ENCODE measurements at places on chromosomes 16 and 17.

GRCh38 chr17:14301279-14302090 lies 604 bp downstream of the HS3ST3B1 start:
- no peak for DNase-seq

DNA sequence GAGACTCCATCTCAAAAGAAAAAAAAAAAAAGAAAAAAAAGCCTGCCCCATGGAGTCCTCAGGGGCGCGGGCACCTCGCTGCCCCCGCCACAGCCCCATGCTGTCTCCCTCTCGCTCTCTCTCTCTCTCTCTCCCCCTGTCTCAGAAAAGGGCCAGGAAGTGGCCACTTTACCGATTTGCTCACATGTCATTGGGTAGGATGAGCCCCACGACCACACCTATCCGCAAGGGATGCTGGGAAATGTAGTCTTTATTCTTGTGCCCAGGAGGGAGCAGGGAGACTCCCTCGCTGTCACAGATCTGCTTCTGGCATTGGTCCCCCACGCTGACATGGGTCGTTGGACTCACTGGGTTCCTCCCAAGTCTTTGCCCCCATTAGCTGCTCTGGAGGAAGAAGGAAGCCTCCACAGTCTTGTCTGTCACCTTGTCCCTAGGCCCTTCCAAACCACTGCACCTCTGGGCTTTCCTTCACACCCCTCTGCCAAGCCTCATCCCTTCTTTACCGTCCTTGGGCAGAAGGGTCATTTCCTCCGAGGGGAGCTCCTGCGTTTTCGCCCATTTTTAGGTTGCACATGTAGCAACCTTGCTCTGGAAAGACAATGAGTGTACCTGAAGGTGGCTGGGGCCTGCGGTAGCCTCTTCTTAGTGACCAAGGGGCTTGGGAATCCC lies 6.9 kb upstream of the GJD3 start:
- no peak for DNase-seq

DNA sequence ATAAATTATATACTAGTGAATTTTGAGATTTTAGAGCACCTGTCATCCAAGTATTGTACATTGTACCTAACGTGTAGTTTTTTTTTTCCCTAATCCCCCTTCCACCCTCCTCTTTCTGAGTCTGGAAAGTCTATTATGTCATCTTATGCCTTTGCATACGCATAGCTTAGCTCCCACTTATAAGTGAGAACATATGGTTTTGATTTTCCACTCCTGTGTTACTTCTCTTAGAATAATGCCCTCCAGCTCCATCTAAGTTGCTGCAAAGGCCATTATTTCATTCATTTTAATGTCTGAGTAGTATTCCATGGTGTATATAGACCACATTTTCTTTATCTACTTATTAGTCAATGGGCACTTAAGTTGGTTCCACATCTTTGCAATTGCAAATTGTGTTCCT lies 177.0 kb upstream of the C16orf82 start:
- no peak for DNase-seq

DNA sequence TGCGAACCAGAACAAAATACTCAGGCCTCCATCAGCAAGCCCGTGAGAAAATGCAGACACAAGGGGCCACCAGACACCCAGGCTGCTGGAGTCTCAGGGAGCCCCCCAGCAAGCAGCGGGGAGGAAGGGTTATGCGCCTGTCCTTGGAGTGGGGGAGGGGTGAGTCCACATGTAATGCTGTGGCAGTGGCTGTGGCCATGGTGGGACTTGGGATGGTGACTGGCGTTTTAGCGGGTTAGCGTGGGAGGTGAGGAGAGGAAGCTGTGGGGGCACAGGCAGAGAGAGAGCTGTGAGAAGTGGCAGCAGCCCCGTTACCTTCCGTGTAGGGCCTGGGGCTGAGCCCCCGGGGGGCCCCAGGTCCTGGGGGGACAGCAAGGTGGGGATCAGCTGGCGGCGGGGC lies 58.3 kb downstream of the SRCIN1 start:
- DNase-seq = no peak

DNA sequence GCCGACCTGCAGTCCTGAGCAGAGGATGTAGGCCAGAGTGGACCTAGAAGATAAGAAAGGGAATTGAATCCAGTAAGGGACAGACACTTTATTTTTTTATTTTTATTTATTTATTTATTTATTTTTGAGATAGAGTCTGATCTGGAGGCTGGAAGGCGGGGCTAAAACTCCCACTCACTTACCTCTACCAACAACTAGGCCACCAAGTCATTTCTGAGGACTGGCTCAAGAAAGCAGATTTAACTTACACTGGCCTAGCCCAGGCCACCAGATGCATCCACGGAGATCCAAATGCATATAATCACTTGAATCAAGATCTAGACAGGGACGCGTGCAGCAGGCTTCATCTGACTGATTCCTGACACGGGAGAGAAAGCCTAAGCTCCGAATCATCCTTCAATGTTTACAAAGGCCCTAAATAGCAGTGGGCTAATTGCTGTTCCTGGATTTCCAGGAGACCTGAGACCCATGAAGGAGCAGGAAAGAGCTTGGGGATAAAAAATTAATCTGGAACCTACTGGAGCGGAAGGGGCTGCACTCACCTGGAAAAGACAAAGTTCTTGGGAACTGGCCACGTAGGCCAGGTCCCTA lies 1.1 kb upstream of the ALOX12 start:
- DNase-seq = no peak

DNA sequence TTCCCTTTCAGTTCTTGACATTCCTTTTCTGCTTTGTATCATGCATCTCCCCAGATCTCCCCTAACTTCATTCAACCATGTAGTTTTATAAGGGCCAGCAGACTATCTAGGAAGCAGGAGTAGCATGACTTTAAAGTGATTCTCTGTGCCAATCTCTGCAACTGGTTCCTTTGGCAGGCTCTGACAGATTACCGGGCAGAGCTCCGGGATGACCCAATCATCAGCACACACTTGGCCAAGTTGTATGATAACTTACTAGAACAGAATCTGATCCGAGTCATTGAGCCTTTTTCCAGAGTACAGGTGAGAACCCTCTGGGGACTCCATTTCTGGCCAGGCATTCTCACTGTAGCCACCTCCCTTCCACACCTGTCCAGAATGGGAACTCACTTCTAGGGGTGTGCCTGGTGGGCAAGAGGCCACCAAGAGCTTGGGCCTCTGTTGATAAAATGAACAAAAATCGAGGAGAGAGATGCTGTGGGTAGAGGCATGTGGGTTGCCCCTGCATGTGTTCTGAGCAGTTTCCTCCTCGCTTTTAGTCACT lies 7.6 kb upstream of the CDK5R1 start:
- DNase-seq = no peak

GRCh38 chr17:74009056-74009625 lies 194.3 kb upstream of the RPL38 start:
- no peak for DNase-seq

- DNase-seq = no peak
These were observed 2.5 kb downstream of the AQP8 start for GRCh38 chr16:25219070-25219737.

DNA sequence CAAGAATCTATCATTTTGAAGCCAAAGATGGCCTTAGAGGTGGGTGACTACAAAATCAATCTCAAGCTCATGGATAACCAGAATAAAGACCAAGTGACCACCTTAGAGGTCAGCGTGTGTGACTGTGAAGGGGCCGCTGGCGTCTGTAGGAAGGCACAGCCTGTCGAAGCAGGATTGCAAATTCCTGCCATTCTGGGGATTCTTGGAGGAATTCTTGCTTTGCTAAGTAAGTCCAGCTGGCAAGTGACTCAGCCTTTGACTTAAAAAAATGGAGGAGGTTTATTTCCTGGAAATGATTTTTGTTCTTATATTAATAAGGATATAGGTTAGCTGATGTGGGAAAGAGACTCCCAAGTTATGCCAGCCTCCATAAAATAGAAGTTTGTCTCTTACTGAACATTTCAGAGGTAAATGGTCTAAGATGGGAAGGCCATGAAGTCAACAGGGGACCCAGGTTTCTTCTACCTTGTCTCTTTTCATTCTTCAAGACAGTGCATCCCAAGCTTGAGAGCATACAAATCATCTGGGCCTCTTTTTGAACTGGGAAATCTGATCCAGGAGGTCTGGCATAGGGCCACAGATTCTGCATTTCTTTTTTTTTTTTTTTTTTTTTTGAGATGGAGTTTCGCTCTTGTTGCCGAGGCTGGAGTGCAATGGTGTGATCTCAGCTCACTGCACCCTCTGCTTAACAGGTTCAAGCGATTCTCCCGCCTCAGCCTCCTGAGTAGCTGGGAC lies 19.8 kb upstream of the TANGO6 start:
- DNase-seq = no peak

GRCh38 chr16:48609652-48610029 lies 339 bp downstream of the N4BP1 start:
- DNase-seq = peak; percentile 46

DNA sequence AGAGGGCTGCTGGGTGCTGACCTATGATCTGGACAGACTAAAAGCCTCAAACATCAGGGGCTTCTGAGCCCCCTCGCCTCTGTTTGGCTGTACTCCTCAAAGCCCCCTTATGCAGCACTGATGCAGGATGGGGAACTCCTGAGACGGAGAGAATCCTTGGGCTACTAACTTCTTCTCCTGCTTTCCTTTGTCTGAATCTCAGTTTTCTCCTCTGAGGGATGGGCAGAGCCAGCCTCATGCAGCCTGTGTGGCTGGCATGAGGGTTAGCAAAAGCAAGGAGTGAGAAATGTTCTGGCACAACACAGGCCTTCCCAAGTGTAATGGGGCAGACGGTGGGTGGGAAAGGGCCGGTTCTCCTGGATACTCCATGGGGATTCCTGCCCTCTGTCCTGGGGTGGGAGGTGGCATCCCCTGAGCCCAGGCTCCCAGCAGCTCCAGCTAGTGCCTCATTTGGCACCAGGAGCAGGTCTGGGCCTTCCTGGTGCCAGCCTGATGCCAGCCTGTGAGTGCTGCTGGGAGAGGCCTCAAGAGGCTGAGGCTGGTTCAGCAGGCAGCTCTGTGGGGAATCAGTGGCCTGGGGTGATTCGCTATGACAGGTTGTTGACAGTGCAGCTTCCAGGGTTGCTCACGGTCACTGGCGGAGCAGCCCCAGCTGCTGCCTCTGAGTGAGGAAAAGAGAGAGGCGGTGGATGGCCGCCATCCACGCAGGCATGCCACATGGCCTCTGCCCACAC lies 4.0 kb upstream of the BRD7 start:
- DNase-seq = peak; percentile 31

DNA sequence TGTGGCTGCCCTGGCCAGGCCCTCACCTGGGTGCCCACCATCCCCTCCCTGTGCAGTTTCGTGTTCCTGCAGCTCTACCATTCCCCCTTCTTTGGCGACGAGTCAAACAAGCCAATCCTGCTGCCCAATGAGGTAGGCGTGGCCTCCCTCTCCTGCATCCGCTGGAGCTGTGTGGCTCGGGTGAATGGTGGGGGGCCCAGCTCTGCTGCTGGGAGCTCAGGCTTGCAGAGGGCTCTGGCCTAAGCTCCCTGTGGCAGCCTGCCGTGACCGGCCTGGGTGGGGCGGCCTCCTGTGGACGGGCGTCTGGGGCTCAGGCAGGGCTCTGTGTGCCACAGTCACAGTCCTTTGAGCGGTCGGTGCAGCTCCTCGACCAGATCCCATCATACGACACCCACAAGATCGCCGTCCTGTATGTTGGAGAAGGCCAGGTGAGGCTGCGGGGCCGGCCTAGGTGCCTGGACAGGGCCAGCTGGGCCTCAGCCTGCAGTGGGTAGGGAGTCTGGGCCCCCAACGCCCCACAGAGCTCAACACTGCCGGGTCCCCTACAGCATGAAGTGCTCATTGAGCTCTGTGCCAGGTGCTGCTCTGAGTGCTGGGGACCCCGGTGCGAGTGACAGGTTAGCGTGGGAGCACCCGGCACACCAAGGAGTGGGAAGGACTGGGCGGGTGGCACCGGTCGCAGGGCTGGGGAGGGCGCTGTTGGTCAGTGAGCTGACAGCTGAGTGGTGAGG lies 37.3 kb downstream of the TSC2 start:
- no peak for DNase-seq

DNA sequence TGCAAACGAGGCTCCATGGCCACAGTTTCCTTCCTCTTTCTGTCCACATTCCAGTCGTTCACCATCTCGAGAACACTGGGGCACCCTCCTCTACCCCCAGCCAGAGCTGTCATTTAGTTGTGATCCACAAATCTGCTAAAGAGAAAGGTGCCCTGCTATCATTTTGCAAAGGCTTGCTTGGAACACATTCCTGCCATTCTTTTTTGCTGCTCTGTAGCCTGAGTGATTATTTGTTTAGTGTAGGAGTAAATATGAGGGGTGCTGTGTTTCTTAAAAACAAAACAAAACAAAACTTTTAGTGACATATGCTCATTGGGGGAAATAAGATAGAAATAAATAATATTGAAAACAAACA lies 166.7 kb downstream of the PRKCA start:
- DNase-seq = no peak

DNA sequence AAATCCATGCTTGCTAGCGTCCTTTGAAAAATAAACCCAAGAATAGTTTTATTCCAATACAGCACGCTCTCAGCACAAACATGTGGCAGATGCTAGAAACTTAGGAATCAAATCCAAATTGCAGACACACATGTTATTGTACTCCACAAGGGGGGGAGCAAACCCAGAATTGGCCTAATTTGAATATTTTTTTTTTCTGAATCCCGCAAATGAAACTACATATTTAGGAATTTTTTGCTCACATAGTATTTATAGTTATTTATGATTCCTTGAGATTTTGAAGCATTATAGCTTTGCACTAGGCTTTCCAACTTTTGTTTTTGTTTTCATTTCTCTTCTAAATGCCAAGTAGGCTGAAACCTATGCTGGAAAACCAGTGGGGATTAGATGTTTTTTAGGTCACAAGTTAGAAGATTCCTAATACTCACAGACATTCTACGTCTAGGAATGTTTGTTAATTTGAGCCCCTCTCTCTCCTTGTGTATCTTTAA lies 59.3 kb upstream of the CDH11 start:
- DNase-seq = no peak

DNA sequence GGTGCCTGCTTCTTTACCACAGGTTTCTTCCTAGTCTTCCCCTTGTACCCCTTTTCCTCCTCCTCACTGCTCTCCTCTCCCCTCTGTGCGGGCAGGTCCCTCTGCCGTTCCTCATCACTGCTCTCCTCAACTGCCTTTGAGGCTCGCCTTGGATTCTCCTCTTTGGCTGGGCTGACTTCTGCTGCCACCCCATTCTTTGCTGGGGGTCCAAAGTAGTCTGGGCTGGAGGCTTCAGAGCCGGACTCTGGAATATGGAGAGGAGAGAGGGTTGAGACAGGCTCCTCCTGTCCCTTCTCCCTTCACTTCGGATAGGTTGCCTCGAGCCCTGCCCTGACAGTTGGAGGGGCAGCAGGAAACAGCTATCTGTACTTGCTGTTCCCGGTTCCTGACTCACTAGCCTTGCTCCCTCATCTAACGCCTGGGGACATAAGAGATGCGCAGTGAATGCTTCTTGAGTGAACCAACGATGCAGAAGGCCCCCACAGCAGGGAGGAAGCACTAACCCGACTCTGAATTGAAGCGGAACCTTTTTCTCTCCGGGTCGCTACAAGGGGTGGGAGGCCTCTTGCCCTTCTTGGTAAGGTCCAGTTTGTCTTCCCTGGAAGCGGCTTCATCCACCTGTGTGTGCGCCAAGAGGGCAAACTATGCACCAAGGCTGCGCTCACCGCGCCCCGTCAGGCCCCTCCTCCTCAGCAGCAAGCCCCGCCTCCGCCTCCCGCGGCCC lies 655 bp downstream of the HIRIP3 start:
- DNase-seq = peak; percentile 70

- peak; percentile 44 for DNase-seq
These were observed 27.9 kb downstream of the SDK2 start for GRCh38 chr17:73616120-73616872.

GRCh38 chr16:50683689-50684374 lies 2.7 kb upstream of the SNX20 start:
- no peak for DNase-seq
